ENCODE measurements at places on chromosomes 11 and 22.
A peak's percentile ranks its signal among the peaks of the same experiment; 100 is the strongest.

GRCh38 chr22:44373234-44373633 is 60.5 kb upstream of the SHISAL1 start:
- no peak for DNase-seq

- no peak for DNase-seq
Observed at GRCh38 chr22:18994701-18995326, 58.7 kb upstream of the PRODH start.

DNA sequence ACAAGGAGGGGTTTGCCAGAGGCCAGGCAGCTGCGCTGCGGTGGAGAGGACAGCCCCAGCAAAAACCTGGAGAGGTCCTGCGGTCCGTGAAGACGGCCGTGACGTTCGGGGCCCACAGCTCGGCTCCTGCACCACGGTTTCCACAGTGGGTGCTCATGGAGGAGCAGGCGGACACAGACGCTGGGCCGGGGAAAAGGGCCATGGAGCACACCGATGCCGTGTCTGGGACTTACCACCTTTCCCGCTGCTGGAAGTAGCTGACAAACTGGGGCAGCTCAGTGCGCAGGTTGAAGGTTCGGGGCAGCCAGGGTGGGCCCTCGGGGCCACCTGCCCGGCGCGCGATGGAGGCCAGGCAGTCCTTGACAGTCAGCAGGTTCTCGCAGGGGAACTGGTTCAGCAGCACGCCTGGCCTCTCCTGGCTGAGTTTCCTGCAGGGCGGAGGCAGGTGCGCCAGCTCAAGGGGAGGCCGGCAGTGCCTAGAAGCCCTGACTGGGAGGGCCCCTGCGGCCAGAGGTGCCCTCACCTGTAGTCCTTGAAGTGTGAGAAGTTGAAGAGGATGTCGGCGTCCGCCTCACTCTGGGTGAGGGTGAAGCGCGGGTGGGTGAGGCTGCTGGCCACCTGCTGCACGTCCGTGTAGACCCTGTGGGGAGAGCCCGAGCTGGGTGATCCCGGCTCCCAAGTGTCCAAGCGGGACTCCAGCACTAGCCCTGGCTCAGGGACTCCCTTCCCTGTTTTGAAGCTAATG is 12.8 kb downstream of the TTLL12 start:
- DNase-seq: no peak

DNA sequence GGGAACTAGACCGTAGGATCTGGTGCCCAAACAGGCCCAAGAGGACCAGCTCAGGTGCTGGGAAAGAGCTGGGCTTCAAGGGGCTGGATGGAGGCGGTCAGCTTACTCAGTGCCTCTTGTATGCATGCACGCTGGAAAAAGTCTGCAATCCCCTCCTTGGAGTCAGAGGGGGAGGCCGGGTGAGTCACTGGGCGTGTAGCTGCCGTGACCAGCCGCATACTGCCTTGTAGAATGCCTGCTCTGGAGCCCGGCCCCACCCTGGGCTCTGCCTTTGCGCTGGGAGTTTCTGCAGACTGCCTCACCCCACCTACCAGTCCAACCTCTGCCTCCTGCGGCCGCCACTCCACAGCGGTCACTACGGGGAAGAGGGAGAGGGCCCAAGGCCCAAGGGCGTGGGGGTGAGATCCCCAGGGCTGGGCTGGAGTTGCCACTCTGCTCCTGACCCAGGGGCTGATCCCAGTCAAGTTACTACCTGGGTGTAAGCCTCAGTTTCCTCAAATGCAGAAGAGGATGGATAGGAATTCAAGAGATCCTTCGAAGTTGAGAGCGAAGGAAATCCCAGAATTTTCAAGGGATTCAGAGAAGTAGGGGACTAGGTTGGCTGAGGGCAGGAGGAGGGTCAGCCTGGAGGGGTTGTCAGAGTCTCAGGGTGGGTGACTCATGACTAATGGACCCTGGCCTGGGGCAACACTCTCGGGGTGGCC is 4.2 kb downstream of the MRGPRF start:
- no peak for DNase-seq

DNA sequence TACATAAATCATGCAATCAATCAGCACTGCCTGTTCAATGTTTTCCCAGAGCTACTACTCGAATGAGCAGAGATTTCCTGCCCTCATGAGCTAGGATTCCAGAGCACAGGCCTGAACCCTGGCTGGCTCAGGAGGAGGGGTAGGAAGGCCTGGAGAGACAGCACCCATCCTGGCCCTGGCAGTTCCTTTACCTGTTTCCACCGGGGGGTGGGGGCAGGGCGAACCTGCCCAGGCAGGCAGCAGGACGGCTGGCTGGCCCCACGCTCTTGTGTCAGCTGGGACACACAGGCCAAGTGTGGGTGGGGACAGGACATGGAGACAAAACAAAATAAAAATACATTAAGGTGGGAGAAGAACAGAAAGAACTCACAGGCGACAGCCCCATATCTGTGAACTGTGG is 109.8 kb upstream of the BID start:
- no peak for DNase-seq

GRCh38 chr22:47398491-47398890 is 636.0 kb downstream of the TBC1D22A start:
- no peak for DNase-seq

- DNase-seq: no peak
Observed at GRCh38 chr22:50086526-50086925, 1.3 kb upstream of the MLC1 start.

DNA sequence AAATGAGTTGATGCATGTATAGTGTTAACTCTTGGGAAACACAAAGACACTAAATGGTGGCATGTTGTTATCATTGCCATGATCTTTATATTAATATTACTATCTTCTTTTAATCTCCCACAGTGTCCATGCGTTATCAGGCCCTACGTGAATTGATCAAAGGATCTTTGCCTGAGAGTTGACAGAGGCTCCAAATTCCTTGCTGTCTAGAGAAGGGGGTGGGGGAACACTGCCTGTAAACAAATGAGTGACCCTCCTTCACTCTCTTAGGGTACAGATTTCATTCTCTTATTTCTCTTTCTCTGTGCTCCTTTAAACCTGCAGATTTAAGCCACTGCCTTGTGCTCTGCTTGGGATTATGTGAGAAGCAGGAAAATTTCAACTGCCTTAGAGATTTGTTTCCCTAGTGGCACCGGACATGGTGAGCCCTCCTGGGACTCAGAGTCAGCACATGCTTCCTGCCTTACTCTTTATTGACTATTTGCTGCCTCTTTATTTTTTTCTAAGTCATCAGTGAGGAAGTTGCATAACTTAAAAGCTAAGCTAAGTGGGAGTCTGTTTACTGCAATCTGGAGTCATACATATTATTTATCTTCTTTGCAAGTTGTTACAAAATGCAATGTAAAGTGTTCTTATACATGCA is 122.9 kb downstream of the MAML2 start:
- DNase-seq: peak; percentile 44

Measured in CD4-positive, alpha-beta T cell treated with Interleukin-6 for 4 hours (primary cell).